ENCODE measurements at places on chromosomes 11 and 22.

DNA sequence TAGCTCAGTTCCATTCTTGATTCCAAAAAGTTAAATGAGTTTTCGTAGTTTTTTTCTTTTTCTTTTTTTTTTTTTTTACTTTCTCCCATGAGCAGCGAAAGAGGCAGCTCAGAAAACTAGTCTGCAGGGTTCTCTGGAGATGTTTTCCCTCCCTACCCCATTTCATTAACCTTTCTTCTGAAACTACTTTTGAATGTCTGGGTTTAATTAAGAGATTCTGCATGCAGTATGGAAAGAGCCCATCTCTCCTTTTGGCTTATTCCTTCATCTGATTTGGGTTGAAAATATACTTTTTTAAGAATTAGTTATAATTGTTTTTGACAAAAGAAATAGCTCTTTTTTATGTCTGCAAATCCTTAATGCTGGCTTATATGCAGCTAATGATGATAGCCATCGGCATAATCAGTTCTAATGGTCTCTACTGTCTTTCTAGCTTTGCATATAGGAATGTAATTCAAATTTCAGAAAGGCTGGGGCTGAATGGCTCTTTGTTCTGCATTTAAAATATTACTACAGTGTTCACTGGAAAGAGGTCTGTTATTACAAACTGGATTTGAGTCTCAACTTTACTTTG is 265.3 kb downstream of the FAT3 start:
- no peak for DNase-seq

DNA sequence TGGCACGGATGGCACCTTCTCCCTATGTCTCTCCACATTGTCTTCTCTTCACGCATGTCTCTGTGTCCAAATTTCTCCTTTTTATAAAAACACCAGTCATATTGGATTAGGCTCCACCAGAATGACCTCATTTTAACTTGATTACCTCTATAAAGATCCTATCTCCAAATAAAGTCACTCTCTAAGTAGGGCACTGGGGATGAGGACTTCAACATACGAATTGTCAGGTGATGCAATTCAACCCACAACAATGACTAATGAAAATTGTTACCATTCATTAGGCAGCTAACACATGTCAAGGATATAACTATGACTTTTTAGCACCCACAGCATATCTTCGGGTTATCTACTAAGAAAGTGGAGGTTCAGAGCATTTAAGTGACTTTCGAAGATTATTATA is 55.5 kb upstream of the USP47 start:
- DNase-seq: no peak

DNA sequence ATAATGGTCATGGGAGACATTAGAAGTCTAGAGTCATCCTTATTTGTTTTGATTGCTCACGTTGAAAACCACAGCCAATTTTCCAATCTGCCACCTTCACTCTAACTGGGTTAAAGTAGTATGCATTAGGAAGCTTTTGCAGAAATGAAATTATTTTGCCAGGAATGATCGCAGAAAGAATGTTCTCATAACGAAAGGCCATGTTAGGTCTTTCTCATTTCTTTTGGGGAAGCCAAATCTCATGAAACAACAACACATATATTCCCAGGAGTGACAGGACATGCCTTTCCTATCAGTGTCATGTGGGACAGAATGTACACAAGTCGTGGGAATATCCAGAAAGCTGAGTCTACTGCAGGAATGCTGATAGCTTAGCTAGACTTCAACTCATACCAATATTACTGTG is 386.3 kb downstream of the AASDHPPT start:
- DNase-seq: no peak

DNA sequence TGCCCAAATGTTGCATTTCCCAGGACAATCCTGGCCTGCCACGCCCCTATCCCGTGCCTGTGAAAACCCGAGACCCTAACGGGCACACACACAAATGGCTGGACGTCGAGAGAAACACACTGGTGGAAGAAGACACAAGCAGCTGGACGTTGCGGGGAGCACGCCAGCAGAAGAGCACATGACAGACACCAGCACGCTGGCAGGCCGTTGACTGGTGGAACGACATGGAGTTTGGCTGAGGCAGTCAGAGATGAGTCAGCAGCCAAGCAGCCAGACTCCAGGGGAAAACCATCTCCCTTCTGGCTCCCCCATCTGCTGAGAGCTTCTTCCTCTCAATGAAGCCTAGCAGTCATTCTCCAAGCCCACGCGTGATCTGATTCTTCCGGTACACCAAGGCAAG is 606.7 kb upstream of the LRRC4C start:
- DNase-seq: no peak

DNA sequence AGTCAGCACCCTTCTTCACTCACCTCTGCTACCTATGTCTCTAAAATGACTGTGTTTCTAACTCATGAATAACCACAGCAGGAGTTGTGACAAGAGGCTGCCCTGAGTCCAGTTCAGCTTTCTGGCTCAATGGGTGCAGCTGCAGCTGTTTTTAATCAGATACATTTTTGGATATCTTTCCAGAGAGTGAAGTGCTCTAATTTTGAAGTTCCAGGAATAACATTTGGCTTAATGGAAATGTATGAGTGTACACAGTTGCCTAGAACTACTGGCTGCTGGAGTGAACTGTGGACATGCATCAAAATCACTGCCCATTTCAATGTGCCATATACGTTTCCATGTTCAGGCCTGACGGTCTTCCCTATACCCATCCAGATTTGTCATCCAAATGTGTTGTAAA is 769.5 kb upstream of the ANO3 start:
- DNase-seq: no peak

DNA sequence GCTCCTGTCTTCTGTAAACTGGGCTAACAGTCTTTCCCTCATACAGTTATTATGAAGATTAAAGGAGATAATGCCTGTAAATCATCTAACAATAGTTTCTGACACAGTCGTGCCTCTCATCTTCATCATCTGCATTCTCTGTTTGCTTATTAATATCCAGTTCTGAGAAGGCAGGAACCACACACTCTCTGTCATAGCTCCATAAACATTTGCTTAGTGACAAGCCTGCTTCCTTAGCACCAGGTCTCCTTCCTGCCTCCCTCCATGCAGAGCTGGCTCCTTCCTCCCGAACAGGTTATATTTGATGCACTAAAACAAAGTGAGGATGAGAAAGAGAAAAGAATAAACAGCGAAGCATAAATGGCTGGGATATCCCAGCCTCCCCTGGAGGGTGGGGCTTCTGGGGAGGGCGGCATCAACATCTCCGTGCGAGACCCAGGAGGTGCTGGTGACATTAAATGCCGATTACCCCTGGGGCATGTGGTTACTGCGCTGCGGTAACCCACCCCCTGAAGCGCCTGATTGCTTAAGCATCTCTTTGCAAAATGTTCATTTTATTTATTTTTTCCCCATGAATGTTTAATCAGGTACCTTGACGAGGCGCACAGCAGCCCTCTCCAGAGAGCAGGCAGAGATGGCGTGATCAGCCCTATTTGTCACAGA is 404.9 kb downstream of the NXPE2 start:
- DNase-seq: no peak

GRCh38 chr22:30250039-30250565 is 3.5 kb upstream of the LIF start:
- no peak for DNase-seq

DNA sequence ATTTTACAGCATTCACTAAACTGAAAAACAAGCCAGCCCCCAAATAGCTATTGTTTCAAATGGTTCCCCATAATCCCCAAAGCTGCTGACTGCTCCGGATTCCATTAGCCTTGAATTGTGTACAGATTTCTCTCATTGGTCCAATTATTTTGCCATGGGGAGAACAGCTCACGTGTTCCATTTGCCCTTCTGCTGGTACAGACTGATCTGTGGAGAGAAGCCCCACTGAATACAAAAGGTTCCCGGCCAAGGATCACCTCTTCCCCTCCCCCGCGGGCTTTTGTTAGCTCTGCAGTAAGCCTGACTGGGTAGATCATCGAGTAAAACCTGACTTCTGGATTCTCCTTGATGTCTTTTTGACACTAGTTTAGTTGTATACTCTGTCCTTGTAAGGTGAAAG is 9.1 kb upstream of the MAPK8IP1 start:
- DNase-seq: no peak

- DNase-seq: no peak
These were observed 37.2 kb downstream of the IGLL1 start for GRCh38 chr22:23542933-23543332.

GRCh38 chr11:91067666-91068065 is 844.8 kb upstream of the CHORDC1 start:
- no peak for DNase-seq

DNA sequence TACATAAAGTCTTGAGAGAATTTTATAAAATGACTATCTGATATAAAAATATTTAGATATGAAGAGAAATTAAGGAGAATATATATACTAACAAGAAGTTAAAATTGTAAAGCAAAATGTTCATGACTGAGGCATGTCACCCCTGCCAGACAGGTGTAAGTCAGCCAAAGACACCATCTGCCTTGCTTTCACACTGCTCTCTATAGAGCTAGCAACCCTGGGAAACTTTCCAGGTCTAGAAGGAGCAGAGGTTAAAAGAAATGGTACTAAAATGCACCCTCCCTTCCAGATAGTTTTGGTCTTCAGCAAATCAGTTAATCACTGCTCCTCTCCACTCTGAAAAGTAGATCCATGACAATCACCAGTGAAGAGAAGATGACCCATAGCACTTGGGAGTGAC is 16.5 kb downstream of the PPP2R1B start:
- no peak for DNase-seq

DNA sequence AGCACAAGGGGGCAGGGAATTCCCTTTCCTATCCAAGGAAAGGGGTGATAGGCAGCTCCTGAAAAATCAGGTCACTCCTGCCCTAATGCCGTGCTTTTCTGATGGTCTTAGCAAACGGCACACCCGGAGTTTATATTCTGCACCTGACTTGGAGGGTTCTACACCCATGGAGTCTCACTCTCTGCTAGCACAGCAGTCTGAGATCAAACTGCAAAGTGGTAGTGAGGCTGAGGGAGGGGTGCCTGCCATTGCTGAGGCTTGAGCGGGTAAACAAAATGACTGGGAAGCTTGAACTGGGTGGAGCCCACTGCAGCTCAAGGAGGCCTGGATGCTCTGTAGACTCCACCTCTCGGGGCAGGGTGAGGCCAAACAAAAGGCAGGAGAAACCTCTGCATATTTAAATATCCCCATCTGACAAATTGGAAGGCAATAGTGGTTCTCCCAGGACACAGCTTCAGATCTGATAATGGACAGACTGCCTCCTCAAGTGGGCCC is 194.7 kb downstream of the OR4A47 start:
- DNase-seq: no peak

DNA sequence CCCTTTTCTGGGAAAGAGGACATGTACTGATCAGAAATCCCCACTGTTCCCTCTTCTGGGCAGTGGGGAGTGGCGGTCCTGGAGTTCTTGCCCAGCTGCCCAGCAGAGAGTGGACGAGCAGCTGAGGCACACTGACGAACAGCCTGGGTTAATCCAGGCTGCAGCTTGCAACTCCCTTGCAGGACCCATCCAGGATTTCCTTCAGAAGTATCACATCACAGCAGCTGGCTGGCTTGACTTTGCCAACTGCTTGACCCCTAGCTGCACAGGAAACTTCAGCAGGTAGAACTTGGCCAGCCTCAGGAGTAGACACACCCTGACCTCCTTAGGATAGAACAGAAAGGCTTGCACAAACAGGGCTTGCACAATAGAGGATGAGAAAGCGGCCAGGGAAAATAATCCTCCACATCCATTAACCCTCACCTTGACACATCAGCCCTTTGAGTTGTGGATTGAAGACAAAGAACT is 27.9 kb upstream of the FZD4 start:
- DNase-seq: no peak

DNA sequence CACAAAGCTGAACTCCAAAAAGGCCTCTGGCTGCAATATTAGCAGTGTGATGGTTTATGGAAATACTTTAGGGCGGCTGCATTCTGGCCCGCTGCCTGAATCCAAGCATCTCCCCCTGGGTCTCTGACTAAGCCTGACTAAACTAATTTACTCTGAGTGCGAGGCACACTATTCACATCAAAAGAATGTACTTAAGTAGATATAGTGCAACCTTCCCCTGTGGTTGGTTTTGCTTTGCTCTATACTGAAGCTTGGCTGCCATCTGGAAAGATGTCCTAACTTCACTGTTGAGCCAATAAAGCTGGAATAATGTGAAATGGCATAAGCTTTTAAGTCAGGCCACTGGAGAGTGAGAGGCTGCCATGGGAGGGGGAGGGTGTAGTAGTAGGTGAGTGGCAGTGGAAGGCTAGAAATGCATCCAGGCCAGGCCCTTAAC is 321.6 kb downstream of the AASDHPPT start:
- no peak for DNase-seq

- no peak for DNase-seq
These were observed 91.4 kb upstream of the SYN3 start for GRCh38 chr22:33149611-33150010.

Data from NCI-H1694 treated with DMSO at 0.1 percent for 48 hours (cell line).